Hepatocyte (in vitro differentiated cells): ENCODE measurements at places on chromosomes 1 and 21. TPM values are rescaled to one million over a fixed set of nuclear protein-coding genes. Genes with fewer than 3 reads are reported as not detected.

Gene RBM11
- 1.1 and 3.5 TPM in 2 replicates for polyA plus RNA-seq

Gene LCE2C
- not detected in 2 replicates for polyA plus RNA-seq

Gene OR2L2
- polyA plus RNA-seq: 0.06 and 0.09 TPM in 2 replicates

Gene CA6
- not detected in 2 replicates for polyA plus RNA-seq

Gene MPL
- 0.16 and 0.54 TPM in 2 replicates for polyA plus RNA-seq

Gene PRAMEF1
- polyA plus RNA-seq: not detected in 2 replicates

GRCh38 chr1:235998812-235999211 is 66.1 kb downstream of the NID1 start:
- no peak for DNase-seq

DNA sequence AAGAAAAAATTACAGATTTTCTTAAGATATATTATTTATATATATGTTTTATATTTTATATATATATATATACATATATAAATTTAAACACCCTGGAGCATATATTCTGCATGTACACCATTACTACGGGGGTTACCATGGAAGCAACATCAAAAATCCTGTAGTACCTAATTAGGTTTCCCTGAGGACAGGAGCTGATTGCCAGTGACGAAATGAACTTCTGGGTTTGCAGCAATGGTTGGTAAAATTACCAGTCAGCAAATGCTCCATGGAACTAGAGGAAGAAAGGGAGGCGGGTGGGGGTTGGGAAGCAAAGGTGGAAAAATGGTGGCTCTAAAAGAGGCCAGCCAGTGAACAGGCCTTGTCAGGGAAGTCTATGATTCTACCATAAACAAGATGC is 89.5 kb downstream of the KCNN3 start:
- no peak for DNase-seq

DNA sequence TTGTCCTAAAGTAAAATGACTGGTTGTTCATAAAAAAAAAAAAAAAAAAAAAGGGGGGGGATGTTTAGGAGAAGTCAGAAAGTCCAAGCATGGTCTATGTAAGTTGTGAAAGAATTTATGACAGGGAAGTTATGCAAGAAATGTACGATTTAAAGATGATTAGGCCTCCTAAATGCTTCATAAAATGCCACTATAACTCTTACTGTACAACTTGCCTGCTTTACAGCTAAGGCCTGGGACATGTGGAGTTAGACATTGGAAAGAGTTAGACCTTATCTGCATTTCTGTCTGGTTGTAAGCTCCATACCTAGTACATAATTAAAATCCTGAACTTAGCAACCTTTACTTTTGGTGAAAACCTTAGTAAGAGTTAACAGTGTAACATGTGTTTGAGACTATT is 150.0 kb downstream of the TPR start:
- peak; percentile 7 for DNase-seq

DNA sequence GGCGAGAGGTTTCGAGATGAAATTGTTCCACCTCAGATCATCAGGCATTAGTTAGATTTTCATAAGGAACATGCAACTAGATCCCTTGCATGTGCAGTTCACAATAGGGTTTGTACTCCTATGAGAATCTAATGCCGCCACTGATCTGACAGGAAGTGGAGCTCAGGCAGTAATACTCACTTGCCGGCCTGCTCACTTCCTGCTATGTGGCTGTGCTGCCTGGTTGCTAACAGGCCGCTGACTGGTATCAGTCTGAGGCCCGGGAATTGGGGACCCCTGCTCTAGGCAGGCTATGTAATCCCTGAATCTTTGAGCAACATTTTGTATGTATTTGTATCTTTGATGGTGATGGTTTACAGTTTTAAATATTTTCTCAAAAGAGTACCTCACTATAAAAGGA is 32.5 kb downstream of the XKR8 start:
- DNase-seq: no peak

GRCh38 chr1:158586942-158587341 is 7.2 kb upstream of the OR10X1 start:
- DNase-seq: no peak

GRCh38 chr1:55938376-55938850 is 641.0 kb downstream of the PLPP3 start:
- no peak for DNase-seq

DNA sequence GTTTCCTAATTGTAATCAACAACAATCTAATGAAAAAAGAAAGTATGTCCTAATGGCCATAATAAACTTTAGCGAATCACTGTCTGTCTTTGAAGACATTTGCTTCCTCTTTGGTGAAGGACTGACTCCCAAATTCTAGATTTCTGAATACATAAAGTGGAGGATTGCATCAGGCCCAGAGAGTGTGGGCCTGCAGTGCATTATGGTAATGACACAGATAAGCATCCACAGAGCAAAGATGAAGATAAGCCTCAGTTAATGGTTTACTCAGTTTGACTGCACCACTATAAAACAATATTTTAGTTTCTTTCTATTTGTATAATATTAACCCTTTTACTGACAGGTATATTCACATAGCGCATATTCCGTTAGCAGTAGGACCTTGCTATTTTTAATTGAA is 365.5 kb downstream of the KCTD3 start:
- peak; percentile 10 for DNase-seq

GRCh38 chr1:49435291-49435690 is 588.5 kb downstream of the AGBL4 start:
- DNase-seq: no peak

- DNase-seq: no peak
Observed at GRCh38 chr1:169906938-169907337, 13.2 kb upstream of the SCYL3 start.

- DNase-seq: no peak
Observed at GRCh38 chr1:183583466-183583865, 6.8 kb downstream of the NCF2 start.
